ENCODE measurements at places on chromosomes 3 and 15.

DNA sequence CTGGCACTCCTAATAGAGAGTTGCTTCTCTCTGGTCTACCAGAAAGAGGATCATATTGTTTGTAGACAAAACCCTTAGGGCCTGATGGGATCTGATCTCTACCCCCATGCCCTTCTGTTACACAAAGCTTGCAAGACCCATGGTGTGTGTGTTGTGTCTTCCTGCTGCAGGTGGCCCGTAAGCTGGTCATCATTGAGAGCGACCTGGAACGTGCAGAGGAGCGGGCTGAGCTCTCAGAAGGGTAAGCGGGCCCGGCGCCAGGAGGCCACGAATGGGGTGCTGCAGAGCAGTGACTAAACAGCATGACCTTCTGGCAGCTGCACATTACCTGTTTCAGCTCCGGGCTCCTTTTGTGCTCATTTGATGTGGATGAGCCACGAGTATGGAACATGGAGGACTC lies 18.2 kb downstream of the TPM1 start:
- DNase-seq: no peak

- no peak for DNase-seq
Measured at GRCh38 chr15:99477791-99478471, 87.9 kb upstream of the MEF2A start.

GRCh38 chr3:112623213-112623612 lies 17.7 kb downstream of the CCDC80 start:
- DNase-seq: no peak

- no peak for DNase-seq
Measured at GRCh38 chr3:142105991-142106390, 43.4 kb downstream of the TFDP2 start.

- DNase-seq: no peak
Measured at GRCh38 chr3:65265511-65265910, 577.7 kb upstream of the ADAMTS9 start.

DNA sequence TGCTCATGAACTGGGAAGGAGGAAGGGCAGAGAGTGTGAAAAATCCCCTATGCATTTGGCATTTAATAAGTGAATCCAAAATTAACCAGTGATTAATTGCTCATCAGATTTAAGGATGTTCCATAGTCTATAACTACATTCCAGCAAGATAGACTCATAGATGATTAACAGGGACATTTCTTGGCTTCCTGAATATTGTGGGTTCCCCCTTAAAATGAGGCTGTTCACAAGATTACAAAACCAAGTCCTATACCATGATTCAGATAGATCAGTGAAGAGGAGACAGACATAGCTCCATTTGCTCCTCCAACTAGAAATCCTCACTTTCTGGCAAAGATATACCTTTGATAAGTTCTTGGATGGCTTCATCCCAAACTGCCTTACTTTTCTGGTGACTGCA lies 15.4 kb downstream of the RASGRP1 start:
- DNase-seq: no peak

Data from SW 1271 (cell line).